K562 (cell line): ENCODE measurements at places on chromosomes 7 and 10. TPM values are rescaled to one million over a fixed set of nuclear protein-coding genes. Genes with fewer than 3 reads are reported as not detected.

The AKR1C4 gene
- not detected in 2 replicates for polyA plus RNA-seq

The CXCL12 gene
- polyA plus RNA-seq, result not detected in 2 replicates

The FRMD4A gene
- polyA plus RNA-seq, result 2.8 and 3.7 TPM in 2 replicates

The GET4 gene
- polyA plus RNA-seq, result 122 and 151 TPM in 2 replicates

The TRPV5 gene
- not detected in 2 replicates for polyA plus RNA-seq

The HMX2 gene
- 0.05 and 0.37 TPM in 2 replicates for polyA plus RNA-seq

The MKI67 gene
- 23.9 and 37.5 TPM in 2 replicates for polyA plus RNA-seq

The TEX47 gene
- not detected in 2 replicates for polyA plus RNA-seq

The PDGFA gene
- polyA plus RNA-seq, result 2.6 and 3.6 TPM in 2 replicates

The VSTM4 gene
- polyA plus RNA-seq, result 3.0 TPM in 2 replicates

The CRHR2 gene
- polyA plus RNA-seq, result not detected in 2 replicates

The CALN1 gene
- polyA plus RNA-seq, result 2.5 and 2.6 TPM in 2 replicates

The PLAC9 gene
- not detected in 2 replicates for polyA plus RNA-seq

The IDI2 gene
- polyA plus RNA-seq, result not detected in 2 replicates

The IFIT2 gene
- polyA plus RNA-seq, result 0.09 TPM in 1 of 2 replicates, not detected in the other

The FGL2 gene
- not detected in 2 replicates for polyA plus RNA-seq

The NODAL gene
- polyA plus RNA-seq, result not detected in 2 replicates

The STEAP1B gene
- polyA plus RNA-seq, result 26.5 and 30.6 TPM in 2 replicates

The CPN1 gene
- 0.17 TPM in 1 of 2 replicates, not detected in the other for polyA plus RNA-seq

The GFRA1 gene
- not detected in 2 replicates for polyA plus RNA-seq

The TUBAL3 gene
- polyA plus RNA-seq, result 5.5 TPM in 2 replicates

The TMEM236 gene
- 0.09 and 0.13 TPM in 2 replicates for polyA plus RNA-seq

The HOXA6 gene
- not detected in 2 replicates for polyA plus RNA-seq

The SLC18A3 gene
- polyA plus RNA-seq, result not detected in 2 replicates

The SEPTIN14 gene
- polyA plus RNA-seq, result 0.07 and 0.13 TPM in 2 replicates

The TMEM273 gene
- polyA plus RNA-seq, result 131 and 145 TPM in 2 replicates

The CYP3A4 gene
- polyA plus RNA-seq, result not detected in 2 replicates

The GIMAP7 gene
- not detected in 2 replicates for polyA plus RNA-seq

The SFRP5 gene
- 0.16 and 0.18 TPM in 2 replicates for polyA plus RNA-seq

The PRPS1L1 gene
- polyA plus RNA-seq, result 0.08 TPM in 1 of 2 replicates, not detected in the other

The NUTM2E gene
- 0.08 TPM in 1 of 2 replicates, not detected in the other for polyA plus RNA-seq

The RTKN2 gene
- 0.05 and 0.35 TPM in 2 replicates for polyA plus RNA-seq

The PLEKHS1 gene
- not detected in 2 replicates for polyA plus RNA-seq

The DENND2A gene
- not detected in 2 replicates for polyA plus RNA-seq

The PALD1 gene
- polyA plus RNA-seq, result 0.13 and 0.15 TPM in 2 replicates

The SFXN3 gene
- 0.86 and 0.96 TPM in 2 replicates for polyA plus RNA-seq

The PDLIM1 gene
- 56.5 and 59.1 TPM in 2 replicates for polyA plus RNA-seq

The GGCT gene
- 174 and 176 TPM in 2 replicates for polyA plus RNA-seq

The PCLO gene
- not detected in 2 replicates for polyA plus RNA-seq

The AIFM2 gene
- 13.9 and 14.1 TPM in 2 replicates for polyA plus RNA-seq

The FGFR2 gene
- not detected in 2 replicates for polyA plus RNA-seq
